ENCODE measurements at places on chromosomes 16 and 17. TPM values are rescaled to one million over a fixed set of nuclear protein-coding genes. Genes with fewer than 3 reads are reported as not detected.

The DNAH3 gene
- not detected for polyA plus RNA-seq

The APOH gene
- not detected for polyA plus RNA-seq

DNA sequence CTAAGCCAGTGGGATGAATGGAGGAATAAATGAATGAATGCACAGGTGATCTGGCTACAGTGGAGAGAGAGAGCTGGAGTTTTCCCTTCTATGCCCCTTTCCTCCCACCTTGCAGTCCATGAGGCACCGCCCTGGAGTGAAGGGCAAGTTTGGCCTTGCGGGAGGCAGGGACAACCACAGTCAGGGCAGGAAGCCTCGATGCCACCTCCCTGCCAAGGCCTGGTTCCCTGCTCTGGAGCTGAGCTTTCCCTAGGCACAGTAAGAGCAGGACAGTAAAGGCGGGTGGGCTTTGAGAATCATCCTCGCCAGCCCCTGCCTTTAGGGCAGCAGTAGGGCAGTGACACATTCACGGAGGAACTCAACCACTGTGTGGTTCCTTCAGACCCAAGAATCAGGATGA is 72.6 kb downstream of the RBFOX3 start:
- no peak for DNase-seq

GRCh38 chr17:16980061-16980460 is 8.1 kb upstream of the TNFRSF13B start:
- no peak for DNase-seq

The CRISPLD2 gene
- 21.3 TPM for polyA plus RNA-seq

GRCh38 chr16:4972938-4973587 is 14.9 kb downstream of the SEC14L5 start:
- no peak for DNase-seq

GRCh38 chr16:86533767-86534351 is 21.2 kb downstream of the MTHFSD start:
- DNase-seq, result no peak

DNA sequence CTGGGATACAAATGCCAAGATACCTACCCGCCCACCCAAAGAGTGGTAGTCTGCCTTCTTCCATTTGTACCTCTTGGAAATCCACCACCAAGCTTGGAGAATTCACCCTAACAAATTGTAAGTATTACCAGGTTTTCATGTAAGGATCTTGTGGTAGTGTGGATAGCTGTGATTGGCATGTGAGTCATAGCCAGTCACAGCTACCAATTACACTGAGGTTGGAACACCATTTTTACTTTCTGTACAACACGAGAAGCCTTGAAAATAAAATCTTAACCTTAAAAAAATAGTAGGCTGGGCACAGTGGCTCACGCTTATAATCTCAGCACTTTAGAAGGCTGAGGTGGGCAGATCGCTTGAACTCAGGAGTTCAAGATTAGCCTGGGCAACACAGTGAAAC is 18.5 kb upstream of the SLC35G3 start:
- DNase-seq, result no peak

Measured in IMR-90 (cell line).